ENCODE measurements at places on chromosomes 1 and 21. TPM values are rescaled to one million over a fixed set of nuclear protein-coding genes. Genes with fewer than 3 reads are reported as not detected.

The TSACC gene
- not detected for total RNA-seq

The STIL gene
- total RNA-seq = 1.1 TPM

The CDCA8 gene
- 1.1 TPM for total RNA-seq

DNA sequence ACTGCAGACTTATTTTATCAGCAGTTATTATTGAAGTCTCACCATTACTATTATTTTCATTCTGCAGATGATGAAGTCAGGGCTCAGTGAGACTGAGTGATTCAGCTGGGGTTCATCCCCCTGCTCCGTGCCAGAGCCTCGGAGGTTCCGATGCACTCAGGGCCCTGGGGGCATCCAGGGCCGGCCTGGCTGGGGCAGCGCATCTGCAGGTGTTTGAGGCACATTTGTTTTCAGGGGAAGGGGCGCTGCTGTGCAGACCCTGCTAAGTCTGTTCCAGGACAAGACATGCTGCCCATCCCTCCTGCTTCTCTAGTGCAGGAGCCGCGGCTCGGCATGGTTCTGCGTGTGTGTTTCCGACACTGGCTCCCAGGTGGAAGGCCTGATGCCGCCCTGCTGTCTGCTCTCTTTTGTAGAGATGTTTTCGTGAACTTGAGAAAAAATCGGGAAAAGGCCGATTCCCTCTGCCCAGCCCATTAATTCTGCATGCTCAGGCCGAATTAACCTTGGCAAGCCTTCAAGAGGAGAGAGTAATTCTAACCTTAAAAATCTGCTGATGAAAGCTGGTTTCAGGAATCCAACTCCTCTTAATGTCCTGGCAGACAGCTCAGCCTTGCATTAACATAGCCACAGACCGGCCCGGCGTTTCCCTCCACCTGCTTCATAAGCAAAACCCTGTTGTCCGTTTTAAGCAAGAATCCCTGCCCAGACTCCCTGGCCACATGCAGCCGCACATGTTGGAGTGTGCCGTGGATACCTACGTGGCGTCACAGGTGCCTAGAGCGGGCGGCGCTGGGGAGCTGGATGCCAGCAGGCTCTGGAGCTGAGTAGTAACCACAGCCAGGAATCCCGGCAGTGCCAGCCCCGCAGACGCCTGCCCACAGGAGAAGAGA, 316.0 kb upstream of the VAMP3 start:
- H3K4me1 ChIP-seq = peaks cover 3% of the 10 kb centered on the region
- H3K4me3 ChIP-seq = no peak overlapping the region
- no peaks in the 10 kb centered on the region for H3K27me3 ChIP-seq

GRCh38 chr21:21029164-21029563, 31.0 kb downstream of the NCAM2 start:
- no peaks in the 10 kb centered on the region for H3K27me3 ChIP-seq
- H3K36me3 ChIP-seq = no peaks in the 10 kb centered on the region

- no peaks in the 10 kb centered on the region for H3K36me3 ChIP-seq
- no peaks in the 10 kb centered on the region for H3K4me1 ChIP-seq
- DNase-seq = no peak
- H3K27me3 ChIP-seq = no peaks in the 10 kb centered on the region
- H3K4me3 ChIP-seq = no peak overlapping the region
Measured at GRCh38 chr1:174191349-174191862, 32.1 kb downstream of the RABGAP1L start.

GRCh38 chr21:34223376-34223775, 140.4 kb upstream of the KCNE2 start:
- no peak overlapping the region for H3K4me3 ChIP-seq
- no peak for DNase-seq
- no peak overlapping the region for H3K27ac ChIP-seq
- no peaks in the 10 kb centered on the region for H3K36me3 ChIP-seq
- no peaks in the 10 kb centered on the region for H3K4me1 ChIP-seq
- H3K27me3 ChIP-seq = no peaks in the 10 kb centered on the region

- H3K27ac ChIP-seq = no peak overlapping the region
- DNase-seq = no peak
- no peak overlapping the region for H3K4me3 ChIP-seq
- no peaks in the 10 kb centered on the region for H3K36me3 ChIP-seq
Measured at GRCh38 chr1:193406901-193407300, 220.5 kb upstream of the B3GALT2 start.

GRCh38 chr1:4650481-4650880, 3.9 kb upstream of the AJAP1 start:
- peaks cover 23% of the 10 kb centered on the region for H3K4me1 ChIP-seq
- no peak overlapping the region for H3K4me3 ChIP-seq
- peaks cover 16% of the 10 kb centered on the region for H3K27me3 ChIP-seq
- H3K36me3 ChIP-seq = no peaks in the 10 kb centered on the region
